MCF 10A (cell line): ENCODE measurements at places on chromosomes 4 and X. TPM values are rescaled to one million over a fixed set of nuclear protein-coding genes. Genes with fewer than 3 reads are reported as not detected.
A peak's percentile ranks its signal among the peaks of the same experiment; 100 is the strongest.

- H3K27me3 ChIP-seq, result no peaks in the 10 kb centered on the region
- H3K4me1 ChIP-seq, result peaks cover 5% of the 10 kb centered on the region
- no peak overlapping the region for H3K27ac ChIP-seq
- no peaks in the 10 kb centered on the region for H3K36me3 ChIP-seq
Observed at GRCh38 chr4:54482529-54483200, 175.1 kb upstream of the KIT start.

DNA sequence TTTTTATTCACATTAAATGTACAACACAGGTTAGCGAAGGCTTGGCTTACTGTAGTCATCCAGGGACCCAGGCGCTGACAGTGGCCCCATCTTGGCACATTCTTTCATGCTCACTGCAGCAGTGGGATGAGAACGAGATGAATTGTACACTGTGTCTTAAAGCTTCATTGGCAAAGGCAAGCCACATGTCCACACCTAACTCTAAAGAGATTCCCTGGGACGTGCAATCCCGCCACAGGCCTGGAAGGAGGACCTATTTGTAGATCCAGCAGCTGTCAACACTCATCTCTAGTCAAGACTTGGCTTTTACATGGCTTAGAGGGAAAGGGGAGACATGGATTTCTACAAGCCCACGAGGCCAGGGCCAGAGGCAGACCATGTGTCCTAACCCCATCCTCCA lies 16.1 kb upstream of the CXCR3 start:
- no peak overlapping the region for H3K27ac ChIP-seq
- peaks cover 18% of the 10 kb centered on the region for H3K27me3 ChIP-seq
- no peaks in the 10 kb centered on the region for H3K36me3 ChIP-seq
- DNase-seq, result no peak
- H3K4me1 ChIP-seq, result no peaks in the 10 kb centered on the region
- no peak overlapping the region for H3K4me3 ChIP-seq

DNA sequence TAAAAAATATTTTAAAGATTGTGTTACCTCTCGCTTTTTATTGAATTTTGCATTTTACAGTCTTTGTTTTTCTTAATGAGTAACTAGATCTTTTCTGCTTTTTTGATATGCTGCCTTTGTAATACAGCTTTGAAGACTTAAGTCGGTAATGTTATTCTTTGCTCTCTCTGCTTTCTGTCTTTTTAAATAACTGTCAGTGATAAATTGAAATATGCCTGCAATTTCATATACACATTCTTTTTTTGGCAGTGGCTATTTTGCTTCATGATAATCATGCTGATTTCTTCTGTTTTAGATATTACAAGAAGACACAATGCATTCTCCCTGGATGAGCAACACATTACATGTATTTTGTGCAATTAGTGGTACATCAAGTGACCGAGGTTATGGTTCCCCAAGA lies 42.0 kb upstream of the IL13RA1 start:
- peaks cover 6% of the 10 kb centered on the region for H3K4me1 ChIP-seq
- peaks cover 16% of the 10 kb centered on the region for H3K27me3 ChIP-seq
- H3K27ac ChIP-seq, result no peak overlapping the region
- DNase-seq, result no peak
- no peak overlapping the region for H3K4me3 ChIP-seq

Gene TLL1
- 0.66 and 1.4 TPM in 2 replicates for total RNA-seq

GRCh38 chr4:38204339-38205035 lies 244.3 kb downstream of the PTTG2 start:
- H3K27ac ChIP-seq, result no peak overlapping the region
- no peaks in the 10 kb centered on the region for H3K27me3 ChIP-seq

Gene STPG2
- total RNA-seq, result 0.22 and 0.61 TPM in 2 replicates

Gene SHROOM2
- total RNA-seq, result 1.2 and 2.2 TPM in 2 replicates

DNA sequence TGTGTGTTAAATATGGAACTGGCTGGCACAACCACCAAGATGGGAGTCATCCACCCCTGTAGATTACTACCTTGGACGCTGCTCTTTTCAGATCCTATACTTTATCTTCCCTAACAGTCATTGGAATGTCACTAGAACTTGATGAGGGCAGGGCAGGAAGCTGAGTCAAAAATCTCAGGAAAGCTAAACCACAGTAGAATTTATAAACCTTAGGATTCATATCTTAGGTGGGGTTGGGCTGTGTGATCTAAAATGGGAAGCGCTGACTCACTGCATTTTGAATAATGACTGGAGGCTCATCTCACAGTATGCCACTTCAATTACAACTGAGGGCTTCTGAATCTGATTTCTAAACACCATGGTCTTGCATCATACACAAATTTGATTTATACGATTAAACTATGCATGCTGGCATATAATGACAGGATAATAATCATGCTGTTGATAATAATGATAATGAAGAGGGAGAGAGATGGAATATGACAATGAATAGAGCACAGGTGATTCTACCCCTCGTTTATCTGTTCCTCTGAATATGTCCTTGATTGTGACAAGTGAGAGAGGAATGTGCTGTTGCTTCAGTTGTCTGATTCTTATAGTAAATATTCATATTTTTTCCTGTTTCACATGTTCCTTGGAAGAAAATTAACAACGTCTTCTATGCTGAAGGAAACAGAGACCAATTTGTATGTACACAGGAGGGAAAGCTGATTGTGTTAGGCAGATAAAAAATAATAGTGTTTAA lies 270.3 kb upstream of the HS3ST1 start:
- peak overlapping the region; percentile 72 for H3K27ac ChIP-seq
- H3K4me1 ChIP-seq, result peaks cover 19% of the 10 kb centered on the region
- peak overlapping the region; percentile 24 for H3K4me3 ChIP-seq
- H3K36me3 ChIP-seq, result no peaks in the 10 kb centered on the region

- peaks cover 19% of the 10 kb centered on the region for H3K27me3 ChIP-seq
- no peak overlapping the region for H3K4me3 ChIP-seq
- DNase-seq, result no peak
- peaks cover 5% of the 10 kb centered on the region for H3K4me1 ChIP-seq
- no peak overlapping the region for H3K27ac ChIP-seq
Observed at GRCh38 chr4:54687887-54688841, 30.4 kb downstream of the KIT start.

Gene TEX13B
- total RNA-seq, result not detected in 2 replicates

DNA sequence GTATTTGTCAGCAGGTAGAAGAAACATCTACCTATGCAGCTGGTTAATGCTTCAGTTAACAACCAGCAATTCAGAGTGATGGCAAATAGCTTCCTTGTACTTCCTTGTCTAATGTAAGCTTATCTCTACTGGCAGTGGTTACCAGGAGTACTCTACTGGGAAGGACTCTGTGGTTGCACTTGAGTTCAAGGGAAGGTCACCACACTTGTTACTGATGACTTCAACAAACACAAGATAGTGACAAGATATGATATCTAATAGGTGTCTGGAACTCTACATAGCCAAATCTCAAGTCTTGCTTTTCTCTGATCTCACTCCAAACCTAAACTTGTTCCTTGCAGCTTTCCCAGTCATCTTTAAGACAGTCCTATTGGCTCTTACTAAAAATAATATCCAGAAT lies 1644.9 kb upstream of the TENM3 start:
- no peaks in the 10 kb centered on the region for H3K4me1 ChIP-seq
- no peaks in the 10 kb centered on the region for H3K27me3 ChIP-seq
- H3K27ac ChIP-seq, result no peak overlapping the region
- H3K4me3 ChIP-seq, result no peak overlapping the region

DNA sequence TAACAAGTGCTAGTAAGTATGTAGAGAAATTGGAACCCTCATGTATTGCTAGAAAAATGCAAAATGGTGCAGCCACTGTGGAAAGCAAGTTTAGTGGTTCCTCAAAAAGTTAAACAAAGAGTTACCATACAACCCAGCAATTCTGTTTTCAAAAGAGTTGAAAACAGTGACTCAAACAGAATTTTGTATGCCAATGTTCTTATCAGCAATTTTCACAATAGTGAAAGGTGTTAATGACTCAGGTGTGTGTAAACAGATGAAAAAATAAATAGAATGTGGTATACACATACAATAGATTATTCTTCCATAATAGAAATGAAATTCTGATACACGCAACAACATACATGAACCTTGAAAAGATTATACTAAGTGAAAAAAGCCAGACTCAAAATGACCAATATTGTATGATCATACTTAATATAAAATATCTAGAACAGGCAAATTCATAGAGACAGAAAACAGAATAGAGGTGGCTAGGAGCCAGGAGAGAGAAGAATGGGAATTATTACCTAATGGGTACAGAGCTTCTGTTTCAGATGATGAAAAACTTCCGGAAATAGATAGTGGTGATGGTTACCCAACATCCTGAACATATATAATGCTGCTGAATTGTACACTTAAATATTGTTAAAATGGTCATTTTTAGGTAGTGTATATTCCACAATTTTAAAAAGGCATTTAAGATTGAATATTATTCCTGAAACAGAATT lies 51.6 kb downstream of the WDFY3 start:
- no peak overlapping the region for H3K4me3 ChIP-seq
- peaks cover 7% of the 10 kb centered on the region for H3K36me3 ChIP-seq
- DNase-seq, result peak; percentile 72
- H3K4me1 ChIP-seq, result peaks cover 21% of the 10 kb centered on the region
- H3K27me3 ChIP-seq, result no peaks in the 10 kb centered on the region
- H3K27ac ChIP-seq, result peak overlapping the region; percentile 27

DNA sequence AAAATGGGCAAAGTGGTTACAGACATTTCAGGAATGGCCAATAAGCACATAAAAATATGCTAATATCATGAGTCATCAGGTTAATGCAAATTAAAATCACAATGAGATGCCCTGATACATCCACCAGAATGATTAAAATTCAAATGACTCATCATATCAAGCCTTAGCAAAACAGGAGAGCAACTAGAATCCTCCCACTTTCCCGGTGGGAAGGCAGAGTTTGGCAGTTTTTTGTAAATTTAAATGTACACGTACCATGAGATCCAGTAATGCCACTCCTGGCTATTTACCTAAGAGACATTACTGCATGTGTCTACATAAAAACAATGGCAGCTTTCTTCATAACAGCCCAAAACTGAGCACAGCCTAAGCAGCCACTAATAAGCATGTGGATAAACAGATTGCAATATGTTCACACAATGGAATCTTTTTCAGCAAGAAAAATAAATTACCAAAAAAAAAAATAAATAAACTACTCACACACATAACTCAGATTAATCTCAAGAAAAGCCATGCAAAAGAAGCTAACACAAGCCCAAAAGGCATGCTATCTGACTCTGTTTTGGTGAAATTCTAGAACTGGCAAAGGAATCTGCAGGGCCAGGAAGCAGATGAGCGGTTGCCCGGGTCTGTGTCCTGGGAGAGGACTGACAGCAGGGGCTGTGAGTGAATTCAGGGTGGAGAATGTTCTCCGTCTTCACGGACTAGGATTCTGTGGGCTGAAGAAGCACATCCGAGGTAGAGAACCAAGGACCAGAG lies 48.8 kb downstream of the AFAP1 start:
- H3K4me3 ChIP-seq, result no peak overlapping the region
- H3K36me3 ChIP-seq, result no peaks in the 10 kb centered on the region
- DNase-seq, result peak; percentile 82
- H3K27ac ChIP-seq, result peak overlapping the region; percentile 3
- no peaks in the 10 kb centered on the region for H3K27me3 ChIP-seq
- H3K4me1 ChIP-seq, result peaks cover 24% of the 10 kb centered on the region

DNA sequence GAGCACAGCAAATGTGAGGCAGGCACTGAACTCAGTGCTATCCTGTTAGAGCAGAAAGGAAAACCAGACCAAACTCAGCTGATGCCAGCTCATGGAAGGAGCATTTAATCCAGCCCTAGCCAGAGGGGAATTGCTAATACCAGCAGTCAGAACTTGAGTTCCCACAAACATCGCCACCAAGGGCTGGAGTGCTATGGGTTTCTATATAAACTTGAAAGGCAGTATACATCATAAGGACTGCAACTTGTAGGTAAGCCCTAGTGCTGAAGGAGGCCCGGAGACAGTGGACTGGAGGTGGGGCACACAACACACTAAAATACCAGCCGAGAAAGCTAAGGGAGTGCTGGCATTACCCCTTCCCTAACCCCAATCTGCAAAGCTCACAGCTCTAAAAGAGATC lies 440.2 kb downstream of the PRR32 start:
- no peaks in the 10 kb centered on the region for H3K27me3 ChIP-seq
- no peak overlapping the region for H3K27ac ChIP-seq
- no peak overlapping the region for H3K4me3 ChIP-seq
- DNase-seq, result peak; percentile 2

DNA sequence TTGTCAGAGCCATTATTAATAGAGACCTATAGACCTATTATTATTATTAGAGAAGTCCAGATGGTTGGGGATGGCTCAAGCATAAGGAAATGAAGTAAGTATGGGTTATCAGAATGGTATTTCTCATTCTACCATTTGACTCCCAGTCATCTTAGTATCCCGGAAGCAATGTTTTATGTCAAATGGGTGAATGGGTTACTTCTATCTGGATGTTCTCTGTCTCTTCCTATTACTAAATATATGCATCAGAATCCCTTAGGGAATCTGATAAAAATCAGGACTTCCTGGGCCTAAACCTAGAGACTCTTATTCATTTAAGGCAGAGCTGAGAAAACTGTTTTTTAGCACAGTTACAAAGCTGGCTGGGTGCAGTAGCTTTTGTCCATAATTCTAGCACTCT lies 149.9 kb downstream of the SLC10A7 start:
- H3K27ac ChIP-seq, result no peak overlapping the region
- H3K4me1 ChIP-seq, result peaks cover 3% of the 10 kb centered on the region
- no peaks in the 10 kb centered on the region for H3K36me3 ChIP-seq
- no peak for DNase-seq
- H3K27me3 ChIP-seq, result no peaks in the 10 kb centered on the region

GRCh38 chr4:171288816-171289432 lies 524.3 kb upstream of the GALNTL6 start:
- H3K27ac ChIP-seq, result no peak overlapping the region
- no peaks in the 10 kb centered on the region for H3K36me3 ChIP-seq
- no peak for DNase-seq

DNA sequence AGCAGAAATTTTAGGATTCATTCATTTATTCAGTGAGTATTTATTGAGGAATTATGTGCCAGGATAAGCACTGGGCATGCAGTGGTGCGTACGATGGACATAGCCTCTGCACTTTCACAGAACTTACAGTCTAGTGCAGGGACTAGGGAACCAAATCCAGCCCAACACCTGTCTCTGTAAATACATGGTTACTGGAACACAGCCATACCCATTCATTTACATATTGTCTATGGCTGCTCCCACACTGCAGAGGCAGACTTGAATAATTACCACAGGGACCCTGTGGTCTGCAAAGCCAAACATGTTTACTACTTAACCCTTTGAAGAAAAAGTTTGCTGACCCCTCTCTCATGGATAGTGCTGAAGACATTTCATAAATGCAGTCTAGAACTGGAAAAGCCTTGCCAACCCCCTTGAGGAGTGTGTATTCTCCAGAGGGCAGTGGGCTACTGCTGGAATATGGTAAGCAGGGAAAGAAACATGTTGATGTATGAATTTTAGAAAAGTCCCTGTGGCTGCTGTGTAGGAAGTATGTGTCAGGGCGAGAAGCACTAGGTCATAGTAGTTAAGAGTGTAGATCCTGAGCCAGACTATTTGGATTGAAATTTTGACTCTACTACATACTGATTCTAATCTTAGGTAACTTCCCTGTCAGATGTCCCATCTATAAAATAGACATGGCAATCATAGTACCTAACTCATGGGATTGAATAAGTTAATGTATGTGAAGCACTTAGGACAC lies 75.5 kb downstream of the GALNT7 start:
- H3K4me1 ChIP-seq, result peaks cover 18% of the 10 kb centered on the region
- DNase-seq, result no peak
- no peak overlapping the region for H3K27ac ChIP-seq
- H3K4me3 ChIP-seq, result no peak overlapping the region
